ENCODE measurements at places on chromosomes 6 and 20.

DNA sequence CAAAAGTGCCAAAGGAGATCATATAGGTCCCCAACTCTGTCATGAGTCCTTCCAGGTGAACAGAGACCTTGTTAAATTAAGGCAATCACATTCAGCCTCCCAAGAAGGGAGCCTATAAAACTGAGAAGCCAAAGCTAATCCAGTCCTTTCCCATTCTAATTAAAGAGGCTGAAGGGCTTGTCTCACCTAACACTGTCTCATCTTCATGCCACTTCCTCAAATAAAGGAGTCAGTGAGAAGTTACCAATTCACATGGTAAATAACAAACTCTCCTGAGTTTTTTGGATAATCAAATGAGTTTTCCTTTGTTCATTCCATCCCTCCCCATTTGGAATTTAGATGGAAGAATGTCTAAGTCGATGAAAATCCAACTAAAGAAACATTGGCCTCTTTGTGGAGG, 242.8 kb downstream of the UST start:
- no peak for DNase-seq

GRCh38 chr6:57017841-57018240, 28.7 kb upstream of the KIAA1586 start:
- DNase-seq = no peak

DNA sequence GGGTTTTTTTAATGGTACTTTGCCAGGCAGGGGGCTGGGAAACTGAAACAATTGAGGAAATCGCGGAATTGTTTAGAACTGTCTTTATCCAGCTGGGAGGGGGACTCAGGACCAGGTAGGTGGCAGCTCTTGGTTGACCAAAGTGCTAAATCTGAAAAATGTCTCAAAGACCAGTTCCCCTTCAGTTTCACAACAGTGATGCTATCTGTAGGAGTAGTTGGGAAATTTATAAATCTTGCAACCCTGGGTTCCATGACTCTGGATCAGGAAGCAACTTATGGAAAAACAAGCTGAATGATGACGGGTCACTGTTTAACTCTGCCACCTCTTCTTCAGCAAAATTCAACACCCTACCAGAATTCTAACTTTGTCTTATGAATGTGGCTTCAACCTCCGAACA, 99.7 kb downstream of the FAM50B start:
- DNase-seq = no peak

GRCh38 chr20:62872184-62872847, 10.7 kb upstream of the TCFL5 start:
- DNase-seq = no peak

DNA sequence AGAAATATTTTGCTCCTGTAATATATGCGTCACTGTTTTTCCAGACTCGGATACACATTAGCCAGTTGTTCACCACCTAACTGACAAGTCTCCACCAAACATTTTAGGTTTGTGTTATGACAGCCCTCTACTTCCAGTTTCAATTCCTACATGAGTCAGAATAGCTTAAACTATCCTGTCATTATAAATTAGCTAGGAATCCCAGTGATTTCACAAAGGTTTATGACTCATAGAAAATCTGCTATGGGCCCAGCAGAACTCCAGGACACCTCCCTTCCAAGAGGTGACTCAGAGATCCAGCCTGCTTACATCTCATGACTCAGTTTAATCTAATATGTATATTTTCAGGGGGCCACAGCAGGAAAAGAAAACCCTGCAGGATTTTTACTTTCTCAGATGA, 17.4 kb upstream of the PLCB4 start:
- peak; percentile 99 for DNase-seq

GRCh38 chr6:35457907-35458306, 5.8 kb downstream of the FANCE start:
- no peak for DNase-seq

DNA sequence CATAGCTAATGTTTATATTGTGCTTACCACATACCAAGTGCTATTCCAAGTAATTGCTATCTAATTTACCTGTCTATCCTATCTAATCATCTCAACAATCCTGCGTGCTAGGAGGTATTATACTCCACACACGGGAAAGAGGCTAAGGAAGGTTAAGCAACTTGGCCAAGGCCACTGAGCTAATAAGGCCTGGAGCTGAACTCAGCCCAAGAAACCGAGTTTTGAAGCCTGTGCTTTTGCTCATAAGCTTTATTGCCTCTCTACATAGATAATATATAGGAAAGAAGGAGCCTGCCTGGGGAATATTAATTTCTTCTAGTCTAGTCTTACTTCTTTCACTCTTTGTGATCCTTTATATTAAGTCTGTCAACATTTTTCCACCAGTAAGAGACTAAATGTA, 67.8 kb upstream of the ADGRF4 start:
- DNase-seq = no peak

DNA sequence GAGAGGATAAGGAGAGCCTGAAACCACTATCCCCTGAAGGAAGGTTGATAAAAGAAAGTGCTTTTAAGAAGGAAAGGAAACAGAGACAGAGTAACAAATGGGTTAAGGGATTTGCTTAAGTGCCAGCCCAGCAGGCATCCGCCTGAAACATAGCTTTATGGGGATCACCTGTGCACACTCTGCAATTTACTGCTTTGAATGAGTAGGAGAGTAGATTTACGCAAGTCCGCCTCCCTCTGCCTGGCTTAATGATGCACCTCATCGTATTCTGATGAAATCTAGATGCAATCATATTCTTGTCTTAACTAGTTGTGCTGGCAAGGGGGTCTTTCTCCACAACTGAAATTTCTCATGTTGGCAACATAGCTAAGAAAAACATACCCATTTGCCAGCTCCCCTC, 101.1 kb upstream of the ID4 start:
- DNase-seq = no peak

- DNase-seq = peak; percentile 62
These were observed 29.5 kb downstream of the SNX5 start for GRCh38 chr20:17938871-17939619.
